Neural crest cell (in vitro differentiated cells): ENCODE measurements at places on chromosomes 3 and 15.

DNA sequence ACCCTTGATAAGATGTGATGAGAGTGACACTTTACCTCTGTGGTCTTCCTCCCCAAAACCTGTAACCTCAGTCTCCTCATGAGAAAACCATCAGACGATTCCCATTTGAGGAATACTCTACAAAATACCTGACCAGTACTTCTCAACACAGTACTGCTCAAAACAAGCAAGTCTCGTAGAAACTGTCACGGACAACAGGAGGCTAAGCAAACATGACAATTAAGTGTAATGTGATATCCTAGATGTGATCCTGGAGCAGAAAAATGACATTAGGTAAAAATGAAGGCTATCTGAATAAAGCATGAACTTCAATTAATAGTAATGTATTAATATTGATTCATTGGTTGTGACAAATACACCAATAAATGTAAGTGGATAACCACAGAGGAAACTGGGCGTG, 113.6 kb downstream of the CACNA2D3 start:
- no peak for DNase-seq

DNA sequence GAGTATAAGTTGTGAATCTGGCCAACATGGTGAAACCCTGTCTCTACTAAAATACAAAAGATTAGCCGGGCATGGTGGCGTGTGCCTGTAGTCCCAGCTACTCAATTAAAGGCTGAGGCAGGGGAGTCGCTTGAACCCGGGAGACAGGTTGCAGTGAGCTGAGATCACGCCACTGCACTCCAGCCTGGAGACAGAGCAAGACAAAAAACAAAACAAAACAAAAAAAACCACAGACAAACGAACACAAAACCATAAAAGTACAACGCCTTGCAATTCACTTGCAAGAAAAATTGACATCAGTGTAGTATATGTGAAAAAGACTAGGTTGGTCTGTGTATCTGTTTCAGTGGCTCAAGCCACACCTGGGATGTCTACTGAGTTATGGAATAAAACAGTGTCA, 29.9 kb upstream of the CCDC80 start:
- no peak for DNase-seq

DNA sequence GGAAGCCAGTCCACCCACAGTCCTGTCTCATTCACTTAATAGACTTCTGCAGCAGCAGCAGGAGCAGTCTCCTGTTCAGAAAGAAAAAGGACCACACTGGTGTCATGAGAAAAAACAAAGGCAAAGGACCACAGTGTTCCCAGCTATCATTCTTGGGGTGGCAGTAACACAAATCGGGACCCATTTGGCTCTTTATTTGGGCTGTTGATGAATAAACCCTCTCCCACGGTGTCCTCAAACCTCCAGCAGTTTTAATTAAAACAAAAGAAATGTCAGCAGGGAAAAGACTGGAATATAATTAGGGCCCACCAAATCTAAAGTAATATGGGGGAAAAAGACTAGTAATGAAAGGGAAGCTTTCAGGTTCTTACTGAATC, 210.5 kb upstream of the SLC2A2 start:
- no peak for DNase-seq

DNA sequence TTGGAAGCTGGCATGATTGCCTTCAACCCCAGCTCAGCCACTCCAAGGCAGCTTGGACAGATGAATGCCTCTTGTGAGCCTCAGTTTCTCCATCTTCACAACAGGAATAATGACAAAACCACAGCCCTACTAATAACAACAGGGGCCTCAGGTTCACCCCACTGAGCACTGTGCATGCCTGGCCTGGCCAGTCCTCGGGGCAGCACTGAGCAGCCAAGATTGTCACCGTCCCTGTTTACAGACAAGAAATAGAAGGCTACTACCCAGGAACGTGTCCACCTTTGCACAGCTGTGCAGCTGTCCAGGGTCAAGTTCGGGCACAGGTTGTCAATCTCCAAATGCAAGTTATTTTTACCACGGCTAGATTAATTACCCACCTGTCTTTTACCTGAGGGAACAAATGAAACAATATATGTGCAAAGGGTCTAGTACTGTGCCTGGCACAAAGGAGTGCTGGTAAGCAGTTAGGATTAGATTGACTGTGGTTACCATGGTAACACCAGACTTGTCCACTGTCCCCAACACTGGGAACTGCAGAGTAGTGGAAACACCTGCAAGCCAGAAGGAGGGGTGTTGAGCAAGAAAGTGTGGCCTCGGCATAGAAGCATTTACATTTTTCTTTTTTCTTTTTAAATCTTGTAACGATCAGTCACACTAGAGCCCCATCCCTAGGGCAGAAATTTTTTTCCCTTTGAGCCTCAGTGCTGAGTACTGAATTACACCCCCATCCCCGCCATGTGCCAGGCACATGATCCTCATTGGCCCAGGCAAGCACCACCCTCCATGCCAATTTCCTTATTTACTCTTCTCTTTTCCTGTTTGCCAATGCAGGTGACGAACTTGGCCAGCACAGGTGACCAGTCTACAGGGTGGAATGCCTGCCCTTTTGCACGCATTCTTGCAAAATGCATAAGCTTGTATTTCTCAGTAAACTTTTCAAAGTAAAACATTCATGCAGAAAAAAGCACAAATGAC, 66.3 kb upstream of the SLC6A6 start:
- DNase-seq, result no peak

DNA sequence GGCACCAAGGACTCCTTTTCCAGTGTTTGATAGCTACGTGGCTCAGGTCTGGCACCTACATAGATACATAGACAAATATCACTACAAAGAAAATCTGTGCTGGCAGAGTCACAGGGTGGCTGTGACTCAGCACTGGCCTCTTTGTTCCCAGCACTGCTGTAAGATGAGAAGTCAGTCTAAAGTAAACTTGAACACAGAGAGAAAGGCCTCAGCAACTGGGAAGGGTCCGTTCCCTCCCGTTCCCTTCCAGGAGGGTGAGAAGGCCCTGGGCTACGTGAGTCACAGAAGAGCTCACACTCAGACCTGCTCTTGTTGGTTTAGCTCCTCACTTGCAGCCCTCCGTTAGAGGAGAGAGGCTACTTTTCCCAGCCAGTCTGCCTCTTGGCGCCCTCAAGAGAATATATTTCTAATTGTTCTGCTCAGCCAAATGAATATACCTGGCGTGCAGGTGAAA, 23.1 kb downstream of the ANXA2 start:
- no peak for DNase-seq

DNA sequence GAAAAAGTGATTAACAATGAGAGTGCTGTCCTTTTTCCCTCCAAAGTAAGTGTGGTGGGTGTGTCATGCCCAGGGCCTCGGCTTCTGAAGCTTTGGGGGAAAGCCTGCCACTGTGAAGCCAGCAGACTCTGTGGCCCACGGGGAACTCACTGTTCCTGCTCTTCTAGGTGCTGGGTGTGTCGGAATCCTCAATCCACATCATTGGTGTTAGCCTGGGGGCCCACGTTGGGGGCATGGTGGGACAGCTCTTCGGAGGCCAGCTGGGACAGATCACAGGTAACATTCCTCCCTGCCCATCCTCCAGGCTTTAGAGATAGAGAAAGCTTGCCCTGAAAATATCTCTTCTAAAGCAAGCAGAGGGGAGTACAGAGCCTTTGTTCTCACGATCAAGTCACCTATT, 11.6 kb downstream of the PLA1A start:
- DNase-seq, result no peak
